ENCODE measurements at places on chromosomes 6 and 20.

DNA sequence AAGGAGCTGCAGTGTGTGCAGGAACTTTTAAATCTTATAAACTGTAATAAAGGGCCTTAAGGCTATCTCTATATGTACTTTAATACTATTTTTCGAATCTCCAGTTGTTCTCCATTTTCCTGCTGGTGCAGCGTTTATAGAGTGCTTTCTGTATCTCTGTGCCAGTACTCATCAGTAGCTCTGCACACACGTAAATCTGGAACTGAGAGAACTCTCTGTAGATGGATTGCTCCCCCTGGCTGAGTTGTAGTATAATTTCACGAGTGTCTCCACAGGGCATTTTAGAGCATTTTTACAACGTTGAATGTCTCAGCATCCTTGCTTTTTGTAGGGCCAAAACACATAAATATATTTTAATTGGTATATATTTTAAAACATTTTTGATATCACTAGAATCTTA, 256.5 kb downstream of the TRDN start:
- no peak for DNase-seq

GRCh38 chr6:169800668-169801395, 49.4 kb downstream of the ERMARD start:
- DNase-seq = no peak

- peak; percentile 78 for DNase-seq
Measured at GRCh38 chr20:42530855-42531448, 658.8 kb downstream of the PTPRT start.

DNA sequence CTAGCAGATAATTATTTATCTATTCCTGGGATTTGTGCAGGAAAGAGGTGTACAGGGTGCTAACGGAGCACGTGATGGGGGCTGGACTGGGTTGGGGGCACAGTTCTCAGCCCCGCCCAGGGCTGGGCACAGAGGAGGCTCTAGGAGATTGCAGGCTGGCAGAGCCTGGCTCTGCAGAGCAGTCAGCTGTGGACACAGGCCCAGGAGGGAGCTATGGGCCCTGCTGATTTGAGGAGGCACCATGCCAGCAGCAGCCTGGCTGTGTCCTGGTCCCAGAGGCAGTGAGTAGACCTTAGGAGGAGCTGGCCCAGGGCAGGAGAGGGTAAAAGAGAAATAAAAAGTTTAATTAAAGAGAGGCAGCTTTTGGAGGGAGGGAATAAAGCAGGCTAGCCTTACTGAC, 19.3 kb downstream of the MAFB start:
- DNase-seq = no peak

GRCh38 chr6:46347669-46348068, 143.6 kb downstream of the RCAN2 start:
- no peak for DNase-seq

Data from Karpas-422 (cell line).